ENCODE measurements at places on chromosomes 1 and 21.
A peak's percentile ranks its signal among the peaks of the same experiment; 100 is the strongest.

DNA sequence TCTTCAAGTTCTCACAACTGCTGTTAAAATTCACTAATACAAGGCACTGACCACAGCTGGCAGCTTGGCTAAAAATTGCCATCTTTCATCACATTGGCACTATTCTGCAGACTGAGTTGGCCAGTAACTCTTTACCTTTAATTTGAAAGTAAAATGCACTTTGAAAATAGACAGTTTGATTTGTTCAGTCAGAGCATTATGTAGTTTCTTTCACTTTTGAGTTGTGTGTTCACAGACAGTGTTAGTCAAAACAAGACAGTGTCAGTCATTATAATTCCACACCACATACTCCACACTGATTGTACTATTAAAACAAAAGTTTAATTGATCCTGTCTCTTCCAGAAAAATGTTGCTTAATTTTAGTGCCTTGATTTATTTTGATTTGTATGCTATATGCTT, 160.7 kb downstream of the SDCCAG8 start:
- no peak for DNase-seq

- peak; percentile 62 for DNase-seq
Measured at GRCh38 chr21:25039461-25040380, 567.6 kb downstream of the MRPL39 start.

- no peak for DNase-seq
Measured at GRCh38 chr1:172381946-172382345, 38.5 kb upstream of the C1orf105 start.

DNA sequence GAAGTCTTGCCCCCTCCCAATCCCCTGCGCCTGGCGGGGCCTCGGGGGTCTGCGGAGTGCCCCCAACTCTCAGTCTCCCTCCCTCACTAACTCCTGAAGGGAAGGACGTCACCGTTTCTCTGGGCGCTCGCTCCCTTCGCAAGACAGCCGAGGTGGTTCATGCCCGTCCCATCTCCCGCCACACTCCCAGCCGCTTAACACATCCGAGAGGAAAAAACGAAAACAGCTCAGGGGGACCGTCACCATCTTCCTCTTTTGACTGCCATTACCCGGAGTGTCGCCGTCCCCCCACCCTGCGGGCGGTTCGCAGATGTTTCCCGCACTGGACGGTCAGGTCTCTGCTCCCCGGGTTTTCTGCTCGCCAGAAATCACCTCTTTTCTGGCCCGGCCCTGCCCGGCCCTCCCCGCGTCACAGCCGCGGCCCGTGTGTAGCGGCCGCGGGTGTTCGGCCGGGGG, 532 bp downstream of the ERO1B start:
- DNase-seq = peak; percentile 9

DNA sequence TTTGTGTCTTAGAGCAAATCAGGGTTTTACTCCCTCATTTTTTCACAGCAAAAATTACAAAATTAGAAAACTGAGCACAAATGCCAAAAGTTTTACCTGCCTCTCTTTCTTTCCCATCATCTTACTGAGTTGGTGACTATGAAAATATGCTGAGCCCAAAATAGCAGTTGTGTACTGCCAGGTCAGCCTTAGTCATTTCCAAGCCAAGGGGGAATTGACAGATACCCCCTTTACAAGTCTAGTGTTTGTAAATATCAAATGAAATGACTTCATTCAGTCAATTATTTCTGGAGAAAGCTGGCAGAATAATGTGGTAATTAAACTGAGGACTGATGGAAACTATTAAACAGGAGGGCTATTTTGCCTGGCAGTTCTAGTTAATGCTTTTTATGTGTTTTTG, 11.4 kb upstream of the GORAB start:
- DNase-seq = no peak

GRCh38 chr1:3453891-3454810, at the start of gene ARHGEF16:
Gene ARHGEF16, plus strand, starts transcription at chr1:3454665. Its CDS starts 8,420 bp downstream, at chr1:3463085.
- DNase-seq = peak; percentile 0

GRCh38 chr1:221793439-221794078, 51.7 kb upstream of the DUSP10 start:
- no peak for DNase-seq

GRCh38 chr1:206782448-206782847, 10.2 kb upstream of the IL10 start:
- no peak for DNase-seq

DNA sequence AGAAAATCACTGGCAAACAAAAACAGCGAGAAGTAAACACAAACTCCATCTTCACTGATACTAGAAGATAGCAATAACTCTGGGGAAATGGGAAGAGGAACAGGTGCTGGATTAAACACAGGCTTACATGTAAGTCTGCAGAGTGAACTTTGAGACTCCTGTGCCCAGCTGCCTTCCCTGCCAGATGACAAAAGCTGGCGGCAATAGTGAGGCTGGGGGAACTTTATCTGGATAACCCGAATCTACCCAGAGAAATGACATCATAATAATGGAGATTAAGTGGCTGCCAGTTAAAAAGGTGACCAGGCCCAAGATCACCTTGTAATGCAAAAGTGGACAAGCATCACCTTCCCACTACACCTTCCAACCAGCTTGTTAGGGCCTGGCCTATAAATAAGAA, 184.5 kb downstream of the CHRM3 start:
- no peak for DNase-seq
